ENCODE measurements at places on chromosomes 12 and 14.

GRCh38 chr14:72615451-72616121, 278.3 kb downstream of the DPF3 start:
- DNase-seq = no peak

GRCh38 chr12:107929436-107929835, 154.9 kb downstream of the ASCL4 start:
- no peak for DNase-seq

DNA sequence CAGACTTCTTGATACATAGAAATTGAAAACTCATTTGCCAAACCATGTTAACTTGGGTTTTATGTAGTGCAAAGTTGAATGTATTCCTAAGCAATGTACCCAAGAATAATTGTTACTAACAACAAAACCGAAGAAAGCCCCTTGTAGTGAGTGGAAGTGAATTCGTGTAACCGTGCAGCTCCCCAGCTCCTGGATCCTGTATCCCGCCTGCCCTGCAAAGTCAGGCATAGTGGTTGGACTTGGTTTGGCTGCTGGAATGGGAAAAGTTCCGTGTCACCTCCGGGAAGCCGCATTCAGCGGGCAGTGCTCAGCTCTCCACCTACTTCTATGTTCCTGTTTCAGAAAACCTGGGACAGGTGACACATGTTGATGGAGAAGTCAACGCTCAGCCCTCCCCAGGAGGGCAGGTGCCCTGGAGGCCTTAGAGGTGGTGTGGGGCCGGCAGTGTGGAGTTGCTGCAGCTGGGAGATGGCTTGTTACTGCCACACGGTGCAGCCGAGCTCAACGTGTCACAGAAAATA, 29.2 kb upstream of the C14orf180 start:
- DNase-seq = no peak

- DNase-seq = no peak
Measured at GRCh38 chr14:68217791-68218340, 398.3 kb downstream of the RAD51B start.

GRCh38 chr12:72276181-72276805, 4.1 kb downstream of the TRHDE start:
- no peak for DNase-seq

DNA sequence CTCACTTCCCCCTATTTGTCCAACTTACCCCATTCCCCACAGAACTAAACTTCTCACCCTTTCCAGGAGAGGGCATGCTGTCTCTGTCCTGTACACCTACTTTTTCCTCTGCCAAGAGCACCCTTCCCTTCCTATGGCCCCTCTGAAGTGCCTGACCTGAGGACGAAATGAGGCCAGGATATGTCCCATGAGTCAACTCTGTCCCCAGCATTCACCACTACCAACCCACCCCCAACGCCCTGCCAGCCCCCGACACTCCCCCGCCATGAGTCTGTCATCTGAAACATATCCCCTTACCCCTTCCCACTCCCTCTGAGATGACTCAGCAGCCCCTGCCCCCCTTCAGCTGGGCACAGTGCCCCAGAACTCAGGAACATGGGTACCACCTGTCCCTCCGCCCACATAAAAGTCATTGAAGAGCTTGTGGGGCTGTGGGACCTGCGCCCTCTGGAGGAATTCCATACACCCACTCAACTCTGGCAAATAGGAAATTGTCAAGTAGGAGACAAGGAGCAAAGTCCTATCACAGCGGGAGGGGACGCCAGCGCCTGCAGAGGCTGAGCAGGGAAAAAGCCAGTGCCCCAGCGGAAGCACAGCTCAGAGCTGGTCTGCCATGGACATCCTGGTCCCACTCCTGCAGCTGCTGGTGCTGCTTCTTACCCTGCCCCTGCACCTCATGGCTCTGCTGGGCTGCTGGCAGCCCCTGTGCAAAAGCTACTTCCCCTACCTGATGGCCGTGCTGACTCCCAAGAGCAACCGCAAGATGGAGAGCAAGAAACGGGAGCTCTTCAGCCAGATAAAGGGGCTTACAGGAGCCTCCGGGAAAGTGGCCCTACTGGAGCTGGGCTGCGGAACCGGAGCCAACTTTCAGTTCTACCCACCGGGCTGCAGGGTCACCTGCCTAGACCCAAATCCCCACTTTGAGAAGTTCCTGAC, 26.3 kb downstream of the ITGA7 start:
- DNase-seq = no peak

- DNase-seq = no peak
Measured at GRCh38 chr12:20368651-20369304, 441 bp downstream of the PDE3A start.

DNA sequence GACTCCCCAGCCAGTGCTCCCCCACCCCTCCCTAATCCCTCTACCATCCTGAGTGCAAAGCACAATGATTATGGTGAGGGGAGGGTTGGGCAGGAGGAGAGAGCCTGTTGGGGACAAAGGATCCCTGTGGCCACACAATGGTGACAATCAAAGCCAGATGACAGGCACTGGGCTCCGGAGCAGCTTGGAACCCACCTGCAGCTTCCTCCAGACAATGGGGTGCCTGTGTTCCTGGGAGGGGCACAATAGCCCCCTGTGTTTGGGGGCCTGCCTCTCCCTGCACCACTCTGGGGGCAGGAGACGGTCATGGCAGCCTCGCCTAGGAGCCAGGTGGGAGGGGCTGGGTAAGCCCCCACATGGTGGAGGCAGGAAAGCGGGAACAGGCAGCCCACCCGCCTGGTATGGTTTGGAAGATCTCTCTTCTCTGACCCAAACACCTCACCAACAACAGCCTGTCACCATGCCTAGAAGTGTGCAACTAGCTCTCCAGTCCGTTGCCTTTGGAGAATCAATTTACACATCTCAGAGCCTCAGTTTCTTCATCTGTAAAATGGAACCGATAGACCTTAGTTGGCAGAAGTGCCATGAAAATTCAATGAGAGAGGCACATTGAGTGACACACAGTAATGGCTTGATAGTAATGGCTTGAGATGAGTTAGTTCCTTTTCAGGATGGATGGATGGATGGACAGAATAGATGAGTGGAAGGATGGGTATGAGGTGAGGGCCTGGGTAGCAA, 53.0 kb downstream of the MVK start:
- DNase-seq = no peak

GRCh38 chr12:100375038-100375735, 18.3 kb downstream of the SLC17A8 start:
- DNase-seq = no peak

DNA sequence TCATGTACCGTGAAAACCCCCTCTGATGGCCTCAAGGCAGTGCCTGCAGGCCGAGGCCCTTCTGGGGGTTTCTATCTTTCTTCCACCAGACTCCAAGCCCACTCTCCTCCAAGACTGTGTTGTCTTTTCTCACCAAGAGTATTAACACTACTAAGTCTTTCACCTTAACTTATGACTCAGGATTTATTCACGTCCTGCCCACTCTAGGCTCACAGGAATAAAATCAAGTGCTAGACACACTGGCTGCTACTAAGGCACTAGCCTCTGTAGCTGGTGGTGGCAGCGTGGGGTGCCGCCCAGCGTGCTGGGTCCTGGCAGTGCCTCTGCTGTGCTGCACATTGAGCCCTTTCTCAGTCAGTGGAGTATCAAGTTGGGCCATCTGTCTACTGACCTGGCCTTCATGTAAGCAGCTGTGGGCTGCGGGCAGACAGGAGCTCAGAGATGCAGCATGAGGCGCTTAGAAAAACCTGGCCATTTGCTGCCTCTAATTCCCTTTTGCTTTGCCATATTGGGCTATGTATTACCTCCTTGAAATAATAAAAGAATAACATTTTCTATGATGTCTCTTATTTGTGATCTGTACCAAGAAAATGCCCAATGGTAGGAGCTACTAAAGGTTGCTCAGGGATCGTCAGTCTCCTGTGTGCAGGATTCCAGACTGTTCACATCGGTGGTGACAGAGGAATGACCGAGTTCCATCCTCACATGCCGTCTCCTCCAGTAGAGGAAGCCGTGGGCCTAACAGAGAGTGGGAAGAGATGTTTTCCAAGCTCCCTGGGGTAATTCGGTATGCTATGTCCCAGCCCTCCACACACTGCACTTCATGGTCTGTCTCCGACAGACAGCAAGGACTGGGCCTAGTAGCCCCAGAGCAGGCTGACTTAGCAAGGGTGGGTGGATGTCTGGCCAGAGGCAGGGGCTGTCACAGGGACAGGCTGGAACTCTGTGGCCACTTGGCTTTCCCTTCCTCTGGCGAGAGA, 39.9 kb downstream of the MAX start:
- no peak for DNase-seq

- no peak for DNase-seq
Measured at GRCh38 chr14:79442786-79443185, 768.5 kb downstream of the DIO2 start.

DNA sequence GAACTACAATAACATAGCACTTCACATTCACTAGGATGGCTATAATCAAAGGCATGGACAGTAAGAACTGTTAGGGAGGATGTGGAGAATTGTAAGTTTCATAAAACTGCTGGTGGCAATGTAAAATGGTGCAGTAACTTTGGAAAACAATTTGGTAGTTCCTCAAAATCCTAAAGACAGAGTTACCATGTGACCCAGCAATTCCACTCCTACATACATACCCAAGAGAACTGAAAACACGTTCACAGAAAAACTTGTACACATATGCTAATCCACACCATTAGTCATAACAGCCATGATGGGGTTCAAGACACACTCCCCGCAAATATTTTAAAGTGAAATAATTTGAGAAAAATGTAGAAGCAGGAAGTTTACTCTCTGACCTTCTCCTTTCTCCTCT, 31.7 kb downstream of the GALC start:
- DNase-seq = no peak

- no peak for DNase-seq
Measured at GRCh38 chr14:45906257-45906656, 653.3 kb upstream of the MIS18BP1 start.

- DNase-seq = no peak
Measured at GRCh38 chr14:96629082-96629481, 126.9 kb downstream of the PAPOLA start.

GRCh38 chr14:97010491-97011160, 213.4 kb downstream of the VRK1 start:
- no peak for DNase-seq

DNA sequence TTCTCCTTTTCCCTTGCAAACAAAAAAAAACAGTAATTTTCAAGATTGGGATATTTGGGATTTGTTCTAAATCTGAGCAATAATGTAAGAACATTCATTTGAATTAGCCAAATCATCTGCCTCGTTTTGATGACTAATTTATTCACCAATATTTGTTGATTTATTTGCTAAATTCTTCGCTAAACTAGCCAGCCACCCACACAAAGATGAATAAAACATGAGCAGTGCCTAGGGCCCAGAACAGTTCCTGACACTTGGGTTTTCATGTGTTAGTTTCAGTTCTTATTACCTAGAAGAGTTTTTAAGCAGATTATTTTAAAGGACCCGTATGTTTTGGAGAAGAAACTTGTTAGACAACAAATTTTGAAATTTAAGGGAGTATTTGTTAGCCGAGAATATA, 1.4 kb downstream of the ETNK1 start:
- no peak for DNase-seq

Measured in stimulated activated CD4-positive, alpha-beta T cell treated with anti-CD3 and anti-CD28 coated beads, Interleukin-4, amount 100 ng/mL, for 4 hours (primary cell).